ENCODE measurements at places on chromosomes 7 and 10.

- DNase-seq = no peak
Observed at GRCh38 chr10:91768123-91768522, 30.1 kb upstream of the TNKS2 start.

GRCh38 chr10:71893920-71894319 is 42.9 kb upstream of the PSAP start:
- no peak for DNase-seq

DNA sequence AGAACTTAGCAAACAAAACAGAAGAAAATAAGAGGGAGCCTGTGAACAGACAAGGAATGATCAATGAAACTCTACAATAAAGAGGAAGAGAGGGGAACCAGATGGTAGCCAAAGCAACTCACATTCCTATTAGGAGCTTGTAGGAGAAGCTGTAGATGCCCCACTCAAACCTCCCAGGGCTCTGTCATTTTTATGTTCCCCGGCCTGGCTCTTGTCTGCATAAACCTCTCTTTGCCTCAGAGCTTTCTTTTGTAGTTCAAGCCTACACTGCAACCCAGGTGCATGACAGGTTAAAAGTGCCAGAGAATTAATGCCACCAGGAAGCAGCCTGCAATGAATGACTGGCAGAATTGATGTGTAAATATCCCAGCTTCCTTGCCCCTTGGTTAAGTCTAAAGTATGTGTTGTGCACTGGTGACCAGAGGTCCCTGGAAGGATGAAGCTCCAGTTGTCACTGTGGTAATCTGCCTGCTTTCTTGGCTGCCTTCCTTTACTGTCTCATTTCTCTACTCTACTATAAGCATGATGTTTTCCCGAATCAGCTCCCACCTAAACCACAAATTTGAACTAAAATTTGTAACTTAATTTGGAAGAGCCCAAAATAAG is 40.4 kb downstream of the HDAC9 start:
- no peak for DNase-seq

- no peak for DNase-seq
Observed at GRCh38 chr10:131083915-131084790, 227.4 kb downstream of the TCERG1L start.

DNA sequence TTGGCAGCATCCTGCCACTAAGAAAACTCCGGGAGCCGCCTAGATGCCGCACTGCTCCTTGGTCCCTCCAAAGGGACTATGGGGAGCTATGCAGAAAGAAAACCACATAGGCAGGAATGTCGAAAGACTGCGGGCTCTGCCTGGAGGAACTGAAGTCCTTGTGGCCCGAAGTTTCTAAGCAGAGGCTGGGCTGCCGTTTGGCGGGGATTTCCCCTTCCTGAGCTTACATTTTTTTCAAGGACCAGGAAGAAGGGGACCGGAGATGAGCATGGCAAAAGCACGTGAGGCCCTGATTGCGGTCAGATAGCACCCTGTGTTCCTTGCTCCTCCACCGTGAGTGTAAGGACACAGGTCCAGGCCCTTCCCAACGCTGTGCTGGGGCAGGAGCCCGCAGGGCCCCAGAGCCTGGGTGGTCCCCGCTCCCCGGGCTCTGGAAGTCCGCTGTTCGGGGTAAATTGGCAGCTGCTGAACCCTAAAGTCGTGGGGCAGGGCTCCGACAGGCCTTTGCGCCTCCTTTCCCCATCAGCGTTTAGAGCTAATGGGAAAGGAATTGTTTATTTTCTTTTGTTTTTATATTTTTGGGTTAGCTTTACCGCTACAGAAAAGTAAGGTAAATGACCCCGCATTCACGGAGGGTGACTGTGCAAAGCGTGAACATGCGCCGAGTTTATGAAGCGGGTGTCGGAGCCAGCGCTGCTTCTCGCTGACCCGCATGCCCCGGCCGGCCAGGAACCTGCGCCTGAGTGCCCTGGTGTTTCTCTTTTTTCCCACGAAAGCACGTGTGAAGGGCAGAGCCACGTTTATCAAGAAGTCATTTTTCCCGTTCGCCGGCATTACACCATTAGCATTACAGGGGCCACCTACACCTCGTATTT is 356.5 kb upstream of the ZNF32 start:
- DNase-seq = no peak

DNA sequence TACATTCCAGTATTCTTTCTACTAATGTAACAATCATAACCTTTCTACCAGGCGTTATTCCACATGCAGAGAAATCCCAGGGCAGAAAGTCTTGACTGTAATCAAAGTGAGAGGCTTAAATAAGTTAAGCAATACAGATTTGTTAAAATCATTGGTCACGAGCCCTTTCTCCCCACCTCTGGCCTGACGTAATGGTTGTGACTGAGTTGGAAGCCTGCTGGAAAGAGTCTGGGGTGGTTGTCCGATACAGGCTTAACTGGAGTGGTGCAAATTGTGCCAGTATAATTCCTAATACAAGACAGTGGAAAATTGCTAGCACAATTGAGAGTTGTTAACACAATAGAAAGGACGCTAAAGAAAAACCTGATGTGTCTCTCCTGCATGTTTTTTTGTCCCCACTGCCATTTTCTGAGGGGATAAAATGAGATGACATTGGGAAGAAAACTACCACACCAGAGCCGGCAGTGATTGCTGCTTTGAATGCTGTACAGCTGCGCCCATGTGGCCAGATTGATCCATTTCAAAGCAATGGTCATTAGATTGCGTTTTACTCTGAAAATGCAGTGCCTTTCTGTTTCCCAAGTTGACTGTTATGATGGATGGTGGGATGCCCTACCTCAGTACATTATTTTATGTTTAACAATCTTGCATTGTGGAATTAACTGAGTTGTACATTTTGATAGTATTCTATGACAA is 190.8 kb downstream of the POU6F2 start:
- no peak for DNase-seq

GRCh38 chr7:43650457-43651052 is 67.6 kb downstream of the STK17A start:
- no peak for DNase-seq

DNA sequence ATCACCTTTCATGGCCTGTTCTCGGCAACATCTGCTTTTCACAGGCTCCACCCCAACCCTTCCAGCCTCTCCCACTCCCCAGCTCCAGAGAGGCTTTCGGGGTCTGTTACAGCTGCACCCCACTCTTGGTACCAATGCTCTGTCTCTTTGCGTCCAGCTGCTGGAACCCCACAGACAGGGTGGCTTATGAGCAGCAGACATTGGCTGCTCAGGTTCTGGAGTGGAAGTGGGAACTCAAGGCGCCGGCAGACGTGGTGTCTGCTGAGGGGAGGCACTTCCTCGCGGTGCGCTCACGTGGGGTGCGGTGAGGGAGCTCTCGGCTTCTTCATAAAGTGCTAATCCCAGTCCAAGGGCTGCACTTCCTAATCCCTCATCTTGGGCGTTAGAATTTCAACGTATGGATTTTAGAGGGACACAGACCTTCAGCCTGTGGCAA is 185.7 kb downstream of the ELFN1 start:
- DNase-seq = no peak

- DNase-seq = no peak
Observed at GRCh38 chr10:62534031-62534430, 159.9 kb downstream of the ZNF365 start.

DNA sequence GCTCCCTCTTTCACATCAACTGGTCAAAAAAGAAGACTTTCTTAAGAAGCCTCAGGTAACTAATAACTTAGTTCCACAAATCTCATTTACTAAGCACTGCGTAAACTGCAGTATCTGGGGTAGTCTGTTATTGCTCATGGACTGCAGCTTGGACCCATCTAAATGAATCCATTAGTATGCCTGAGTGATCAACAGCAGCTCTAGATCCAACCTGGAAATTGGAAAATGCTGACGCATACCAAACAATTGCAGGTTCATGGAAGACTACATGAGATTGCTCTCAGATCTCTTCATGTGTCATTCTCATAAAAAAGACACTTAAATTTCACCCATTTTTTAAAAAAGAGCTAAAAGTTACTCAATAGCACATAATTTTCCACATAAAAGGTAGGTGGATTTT is 121.6 kb downstream of the IDE start:
- no peak for DNase-seq

DNA sequence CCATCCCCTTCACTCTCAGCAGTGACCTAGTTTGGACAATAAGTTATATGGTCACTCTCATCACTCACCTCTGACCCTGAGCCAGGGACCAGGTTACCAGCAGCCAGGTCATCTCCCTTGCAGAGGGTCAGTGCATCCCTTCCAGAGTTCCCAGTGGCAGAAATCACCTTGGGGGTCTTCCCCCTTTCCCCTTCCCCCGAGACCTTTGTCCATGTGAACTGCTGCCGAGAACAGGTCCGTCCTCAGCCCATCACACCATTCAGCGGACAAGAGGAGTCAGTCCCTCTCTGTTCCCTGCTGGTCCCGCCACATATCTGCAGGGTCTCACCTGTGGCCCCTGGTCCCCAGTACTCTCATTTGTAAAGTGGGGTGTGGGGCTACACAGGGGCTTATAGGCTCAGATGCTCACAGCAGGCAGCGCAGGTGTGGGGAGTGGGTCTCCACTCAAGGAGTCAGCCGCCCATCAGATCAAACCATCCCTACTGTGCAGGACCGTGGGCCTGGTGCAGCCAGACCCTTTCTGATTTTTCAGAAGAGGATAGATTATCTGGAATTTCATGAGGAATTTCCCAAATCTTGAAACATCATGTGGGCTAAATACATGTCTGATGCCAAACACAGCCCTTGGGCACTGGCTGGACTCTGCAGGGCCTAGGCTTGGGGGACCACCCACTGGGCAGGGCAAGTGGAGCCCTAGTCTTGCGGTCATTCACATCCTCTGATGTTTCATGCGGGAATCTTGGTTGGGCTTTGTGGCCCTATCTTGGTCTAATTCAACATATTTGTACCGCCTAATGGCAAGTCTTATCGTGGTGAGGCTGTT is 6.5 kb downstream of the DEPP1 start:
- DNase-seq = no peak

DNA sequence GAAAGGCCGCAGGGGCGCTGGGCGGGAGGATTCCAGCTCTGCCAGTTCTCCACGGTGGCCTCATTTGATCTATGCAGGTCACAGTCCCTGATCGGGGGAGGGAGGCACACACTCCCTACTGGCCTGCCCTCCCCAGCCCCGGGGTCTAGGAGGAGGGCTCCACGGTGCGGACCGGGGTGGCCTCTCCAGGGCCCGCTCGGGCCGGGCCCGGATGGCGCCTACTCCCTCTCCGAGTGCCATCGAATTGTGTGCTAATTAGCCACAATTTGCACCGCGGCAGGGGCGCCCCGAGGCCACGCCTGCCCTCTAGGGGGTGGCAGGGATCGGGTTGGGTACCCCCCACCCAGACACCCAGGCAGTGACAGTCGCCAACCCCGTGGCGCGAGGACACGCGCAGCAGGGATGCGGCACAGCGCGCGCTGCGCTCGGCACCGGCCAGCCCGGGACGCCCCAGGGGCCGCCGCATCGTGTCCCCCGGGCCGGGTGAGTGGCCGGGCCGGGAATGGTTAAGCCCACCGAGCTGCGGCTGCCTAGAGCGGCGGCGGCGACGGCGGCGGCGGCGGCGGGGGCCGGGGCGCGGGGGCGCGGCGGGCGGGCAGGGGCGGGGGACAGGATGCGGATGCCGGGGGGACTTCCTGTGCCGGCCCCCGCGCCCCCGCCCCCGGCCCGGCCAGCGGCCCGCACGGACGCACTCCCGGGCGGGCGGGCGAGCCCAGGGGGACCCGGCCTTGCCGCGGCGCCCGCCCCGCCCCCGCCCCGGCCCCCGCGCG is at the start of gene ZNF853:
Gene ZNF853 (plus strand): TSS at position 658 of the 770 bp plus-strand sequence. CDS start 565 bp downstream, outside the sequence.
- DNase-seq = no peak

GRCh38 chr10:60649485-60650377 is 128.5 kb upstream of the CDK1 start:
- no peak for DNase-seq

DNA sequence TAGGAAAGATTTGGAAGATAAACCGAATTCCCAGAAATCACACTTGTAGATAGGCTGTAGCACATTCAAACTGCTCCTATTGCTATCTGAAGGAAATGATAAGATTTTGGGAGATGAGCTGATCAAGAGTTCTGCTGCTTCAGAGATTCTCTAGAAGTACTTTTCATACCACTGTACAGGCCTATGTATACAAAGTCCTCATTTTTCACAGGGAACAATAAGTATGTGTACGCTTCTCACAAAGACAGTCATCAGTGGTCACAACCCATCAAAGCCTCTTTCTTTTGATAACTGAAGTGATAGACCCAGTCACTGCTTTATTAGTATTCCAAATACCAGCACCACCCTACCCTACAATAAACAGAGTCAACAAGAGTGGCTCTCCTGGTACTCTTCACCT is 15.6 kb upstream of the SEPTIN7 start:
- no peak for DNase-seq

- DNase-seq = no peak
Observed at GRCh38 chr7:68733219-68734153, 864.8 kb upstream of the AUTS2 start.

DNA sequence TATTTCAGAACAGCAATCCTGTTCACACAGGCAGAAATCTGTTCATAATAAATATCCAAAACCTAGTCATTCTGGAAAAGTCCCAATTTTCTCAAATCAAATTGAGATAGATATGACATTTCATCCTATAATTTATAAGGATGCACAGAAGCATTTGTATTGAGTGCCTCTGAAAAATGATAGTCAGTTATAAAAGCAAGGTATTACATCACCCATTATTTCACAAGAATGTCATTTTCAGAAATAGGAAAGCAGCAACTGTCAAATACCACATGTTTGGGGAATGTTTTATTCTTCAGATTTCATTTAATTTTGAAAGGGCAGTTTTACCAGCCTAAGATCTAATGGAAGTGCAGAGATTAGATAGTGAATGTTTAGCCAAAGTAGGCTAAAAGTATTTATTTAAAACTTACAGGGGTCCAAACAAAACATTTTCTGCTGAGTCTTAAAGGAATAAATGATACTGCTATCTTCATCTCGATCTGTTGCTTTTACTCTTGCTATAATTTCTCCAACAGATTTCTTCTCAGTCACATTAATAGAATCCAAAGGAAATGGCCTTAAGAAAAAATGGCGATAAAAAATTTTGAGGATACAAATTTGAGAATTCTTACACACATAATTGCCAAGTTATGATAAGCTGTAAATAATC is 185.8 kb downstream of the HGF start:
- DNase-seq = no peak

DNA sequence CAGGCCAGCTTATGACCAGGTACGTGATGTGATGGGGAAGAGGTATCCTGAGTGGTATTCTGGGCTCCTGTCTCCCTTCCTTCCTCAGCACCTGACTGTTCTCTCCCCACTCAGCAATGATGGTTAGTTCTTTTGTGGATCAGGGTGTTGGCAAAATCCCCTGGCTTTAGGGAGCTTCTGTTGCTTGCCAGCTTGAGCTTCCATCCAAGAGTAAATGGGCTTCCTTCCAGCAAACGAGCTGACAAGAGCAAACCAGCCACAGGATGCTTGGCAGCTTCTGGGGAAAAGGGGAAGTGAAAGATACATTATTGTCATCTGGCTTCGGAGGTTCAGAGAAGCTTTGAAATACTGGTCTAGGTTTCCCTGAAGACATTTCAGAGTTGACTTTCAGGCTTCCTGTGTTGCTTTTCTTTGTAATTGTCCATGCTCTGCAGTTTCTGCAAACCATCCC is 5.2 kb downstream of the DUSP5 start:
- no peak for DNase-seq

DNA sequence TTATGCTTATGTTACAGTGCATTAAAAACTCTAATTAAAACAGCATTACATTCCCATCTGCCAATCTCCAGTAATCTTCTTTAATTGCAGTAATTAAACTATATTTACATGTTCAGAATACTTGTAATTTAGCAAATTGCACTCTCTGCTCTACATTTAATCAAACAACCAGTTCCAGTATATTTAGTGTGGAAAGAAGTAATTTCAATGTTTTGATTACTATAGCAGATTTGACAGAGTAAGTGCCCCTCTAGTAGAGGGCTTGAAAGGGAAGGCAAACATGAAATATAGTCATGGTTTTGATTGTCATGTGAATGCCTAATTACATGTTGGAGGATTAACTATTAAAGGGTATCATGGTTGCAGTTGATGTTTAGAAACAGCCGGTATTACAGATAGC is 739.7 kb downstream of the AUTS2 start:
- no peak for DNase-seq

Data from stimulated activated CD8-positive, alpha-beta memory T cell treated with anti-CD3 and anti-CD28 coated beads, Interleukin-4, amount 100 ng/mL, for 24 hours (primary cell).